ENCODE measurements at places on chromosomes 11 and 22.

GRCh38 chr11:119000906-119001305, 3.0 kb downstream of the CENATAC start:
- no peak for DNase-seq

GRCh38 chr22:47781427-47782111, 1019.1 kb downstream of the TBC1D22A start:
- DNase-seq: no peak

- no peak for DNase-seq
Observed at GRCh38 chr11:70078095-70078780, at the start of gene ANO1. Gene ANO1, plus strand, starts transcription at chr11:70078317. Its CDS starts 290 bp downstream, at chr11:70078607.

GRCh38 chr11:116510166-116510565, 262.6 kb downstream of the BUD13 start:
- no peak for DNase-seq

DNA sequence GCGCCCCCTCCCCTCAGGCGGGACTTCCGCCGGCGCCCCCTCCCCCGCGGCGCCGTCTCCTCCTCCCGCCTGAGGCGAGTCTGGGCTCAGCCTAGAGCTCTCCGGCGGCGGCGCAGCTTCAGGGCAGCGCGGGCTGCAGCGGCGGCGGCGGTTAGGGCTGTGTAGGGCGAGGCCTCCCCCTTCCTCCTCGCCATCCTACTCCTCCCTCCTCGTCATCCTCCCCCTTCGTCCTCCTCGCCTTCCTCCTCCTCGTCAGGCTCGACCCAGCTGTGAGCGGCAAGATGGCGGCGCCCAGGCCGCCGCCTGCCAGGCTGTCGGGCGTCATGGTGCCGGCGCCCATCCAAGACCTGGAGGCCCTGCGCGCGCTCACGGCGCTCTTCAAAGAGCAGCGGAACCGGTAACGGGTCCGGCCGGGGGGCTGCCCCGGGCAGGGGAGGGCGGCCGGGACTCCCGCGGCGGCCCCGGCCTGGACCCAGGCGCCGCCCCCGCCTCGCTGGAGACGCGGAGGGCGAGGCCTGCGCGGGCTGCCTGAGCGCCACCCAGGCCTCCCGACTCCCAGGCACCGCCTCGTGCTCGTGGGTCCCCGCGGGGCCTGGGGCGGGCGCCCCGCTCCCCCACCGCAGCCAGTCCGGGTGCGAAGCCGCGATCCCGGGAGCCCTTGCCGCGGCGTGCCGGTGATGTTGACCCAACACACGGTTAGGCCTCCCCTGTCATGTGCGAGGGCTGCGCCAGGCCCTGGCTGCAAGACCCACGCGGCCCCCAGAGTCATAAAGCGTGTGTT, at the start of gene ATXN10:
TSS of gene ATXN10 (plus strand) at position 52 of the 781 bp plus-strand sequence. CDS start at position 282, 230 bp downstream.
- DNase-seq: peak; percentile 57

- no peak for DNase-seq
Observed at GRCh38 chr22:35615156-35615555, 2.0 kb downstream of the MB start.

GRCh38 chr11:45692808-45693453, 27.5 kb upstream of the CHST1 start:
- DNase-seq: no peak

DNA sequence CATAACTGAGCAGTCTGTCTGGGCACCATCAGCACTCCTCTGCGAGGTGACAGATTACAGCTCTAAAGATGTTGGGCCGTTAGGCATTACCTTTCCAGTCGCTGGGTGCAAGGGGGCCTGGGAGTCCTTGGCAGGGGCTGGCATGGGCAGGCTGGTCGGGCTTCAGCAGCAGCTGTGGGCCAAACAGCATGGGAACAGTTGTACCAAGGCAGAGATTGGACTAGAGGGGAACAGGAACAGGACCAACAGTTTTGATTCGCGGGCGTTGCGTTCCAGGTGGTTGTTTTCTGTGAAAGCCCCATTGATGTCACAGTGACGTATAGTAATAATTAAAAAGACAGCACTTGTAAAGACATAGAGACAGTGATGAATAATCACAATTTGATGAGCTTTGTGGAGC, 25.8 kb upstream of the B3GAT1 start:
- DNase-seq: no peak

GRCh38 chr22:32100711-32101110, 57.6 kb downstream of the SLC5A1 start:
- DNase-seq: no peak

GRCh38 chr11:77217156-77217555, 84.3 kb downstream of the GDPD4 start:
- no peak for DNase-seq

- DNase-seq: no peak
Observed at GRCh38 chr22:45564349-45565030, 61.8 kb downstream of the FBLN1 start.

DNA sequence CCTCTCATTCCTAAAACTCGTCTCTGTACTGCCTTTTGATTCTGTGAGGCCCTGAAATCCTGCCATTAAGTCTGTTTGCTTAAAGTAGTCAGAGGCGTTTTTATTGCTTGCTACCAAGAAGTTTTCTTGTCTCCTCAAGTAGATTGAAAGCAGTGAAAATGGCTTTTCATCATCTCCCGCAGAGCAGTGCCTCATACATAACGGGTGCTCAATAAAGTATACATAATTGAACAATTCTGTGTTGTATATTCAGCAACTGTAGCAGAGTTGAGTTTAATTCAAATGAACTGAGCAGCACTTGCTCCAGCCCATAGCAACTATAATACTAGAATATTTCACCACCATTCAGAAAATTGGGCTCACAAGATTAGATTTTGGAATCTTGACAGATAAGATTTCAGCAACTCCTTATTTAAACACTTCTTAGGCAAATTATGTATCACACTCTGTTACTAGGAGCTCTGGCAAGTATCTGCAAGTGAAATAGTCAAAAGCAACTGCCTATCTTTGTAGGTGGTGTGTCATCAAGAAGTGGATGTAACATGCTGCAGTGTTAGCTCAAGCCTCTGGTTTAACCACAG, 20.0 kb downstream of the FIBIN start:
- no peak for DNase-seq

GRCh38 chr11:18455686-18456372, at the start of gene LDHAL6A:
Gene LDHAL6A, plus strand, starts transcription at chr11:18455856. Its CDS starts 825 bp downstream, at chr11:18456681.
- no peak for DNase-seq

DNA sequence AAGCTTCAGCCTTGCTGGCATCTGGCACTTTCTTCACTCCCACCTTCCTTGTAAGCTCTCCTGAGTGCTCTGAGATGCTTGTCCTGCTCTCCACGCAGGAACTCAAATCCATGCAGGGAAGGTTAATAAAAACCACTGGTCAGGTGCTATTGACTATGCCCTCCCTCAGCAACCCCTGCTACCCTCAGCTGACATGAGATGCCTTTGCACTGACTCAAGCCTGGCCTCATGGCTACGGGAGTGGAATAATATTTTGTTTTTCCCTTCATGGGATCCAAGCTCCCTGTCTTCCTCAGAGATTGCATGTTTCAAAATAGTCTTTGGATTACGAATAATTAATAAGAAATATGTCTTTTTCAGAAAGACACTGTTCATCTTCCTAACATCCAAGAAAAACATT, 31.7 kb upstream of the ABCC8 start:
- no peak for DNase-seq

- no peak for DNase-seq
Observed at GRCh38 chr11:74647404-74647803, 55.0 kb downstream of the POLD3 start.

- no peak for DNase-seq
Observed at GRCh38 chr22:47810505-47811500, 1048.4 kb downstream of the TBC1D22A start.

- DNase-seq: no peak
Observed at GRCh38 chr11:126339863-126340434, 15.5 kb upstream of the ST3GAL4 start.

DNA sequence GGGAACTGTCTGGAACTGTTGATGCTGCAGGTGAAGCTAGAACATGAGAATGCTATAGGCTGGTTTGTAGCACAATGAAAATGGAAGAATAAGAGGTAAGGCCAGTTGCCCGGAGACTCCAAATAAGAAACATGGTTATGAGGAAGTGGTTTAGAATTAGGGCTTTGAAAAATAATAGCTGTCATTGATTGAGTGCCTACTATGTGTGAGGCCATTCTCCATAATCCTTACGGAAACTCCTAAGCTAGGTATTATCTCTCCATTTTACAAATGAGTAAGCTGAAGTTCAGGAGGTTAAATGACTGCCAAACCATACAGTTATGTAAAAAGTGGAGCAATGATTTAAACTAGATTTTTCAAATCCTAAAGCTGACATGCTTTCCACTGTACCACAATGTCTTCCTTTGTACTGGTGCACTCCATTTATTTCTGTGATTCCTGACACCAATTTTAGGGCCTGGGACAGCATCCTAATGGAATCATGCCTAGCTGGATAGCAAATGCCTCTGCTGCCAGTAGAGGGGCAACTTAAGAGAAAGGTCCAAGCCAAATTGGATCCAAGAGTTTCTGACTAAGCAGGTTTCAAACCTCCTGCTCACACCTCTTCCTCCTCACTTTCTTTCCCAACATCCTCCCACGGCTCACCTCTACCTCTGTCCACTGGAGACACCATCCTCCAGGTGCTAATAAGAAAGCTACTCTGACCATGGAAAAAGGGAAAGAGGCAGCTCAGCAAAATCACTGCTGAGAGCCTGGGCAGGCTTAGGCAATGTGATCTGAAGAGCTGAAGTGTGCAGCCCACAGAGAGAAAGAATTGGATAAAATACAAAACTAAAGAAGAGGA, 46.9 kb upstream of the PICALM start:
- DNase-seq: no peak

- no peak for DNase-seq
Observed at GRCh38 chr11:47469361-47470179, 20.6 kb upstream of the RAPSN start.

DNA sequence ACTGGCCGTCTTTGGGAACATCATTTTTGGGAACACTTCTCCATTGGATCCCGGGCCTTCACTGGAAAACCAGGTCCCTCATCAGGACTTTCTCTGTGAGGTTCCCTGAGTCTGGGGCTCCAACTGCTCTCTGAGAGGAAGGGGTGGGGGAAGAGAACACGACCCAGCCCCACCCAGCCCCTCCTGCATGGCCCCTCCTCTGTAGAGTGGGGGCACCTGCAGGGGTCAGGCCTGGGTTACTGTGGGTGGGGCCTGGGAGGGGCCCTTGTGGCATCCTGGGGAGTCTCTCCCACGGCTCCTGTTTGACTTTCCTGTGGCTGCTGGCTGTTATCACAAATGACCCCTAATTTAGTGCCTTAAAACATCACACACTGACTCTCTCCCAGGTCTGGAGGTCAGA, 36.3 kb downstream of the IGLL5 start:
- DNase-seq: no peak

- no peak for DNase-seq
Observed at GRCh38 chr22:36425977-36426523, 38.3 kb upstream of the MYH9 start.

DNA sequence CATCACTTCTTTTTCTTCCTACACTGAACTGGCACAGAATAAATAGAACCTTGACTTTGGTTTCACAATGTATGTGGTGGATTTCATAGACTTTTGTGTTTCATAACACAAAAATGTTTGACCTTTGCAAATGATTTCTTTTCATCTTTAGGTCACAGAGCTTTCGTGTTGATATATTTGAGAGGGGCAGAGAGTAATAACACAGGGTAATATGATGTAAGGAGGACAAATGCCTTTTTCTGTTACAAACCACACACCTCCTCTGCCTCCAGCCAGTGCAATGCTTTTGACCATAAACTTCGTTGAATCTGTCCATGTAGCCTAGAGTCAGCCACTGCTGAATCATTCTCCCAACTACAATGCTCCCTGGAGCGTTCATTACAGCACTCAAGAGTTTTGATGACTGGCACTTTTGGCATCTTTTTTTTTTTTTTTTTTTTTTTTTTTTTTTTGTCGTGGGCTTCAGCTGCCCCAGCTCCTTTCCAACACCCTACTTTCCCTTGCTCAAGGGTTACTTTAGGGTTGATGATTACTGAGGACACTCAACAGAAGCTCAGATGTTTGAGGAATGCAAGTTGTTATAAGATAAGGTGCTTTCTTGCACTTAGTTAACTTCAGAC, 11.4 kb upstream of the CAT start:
- DNase-seq: no peak

DNA sequence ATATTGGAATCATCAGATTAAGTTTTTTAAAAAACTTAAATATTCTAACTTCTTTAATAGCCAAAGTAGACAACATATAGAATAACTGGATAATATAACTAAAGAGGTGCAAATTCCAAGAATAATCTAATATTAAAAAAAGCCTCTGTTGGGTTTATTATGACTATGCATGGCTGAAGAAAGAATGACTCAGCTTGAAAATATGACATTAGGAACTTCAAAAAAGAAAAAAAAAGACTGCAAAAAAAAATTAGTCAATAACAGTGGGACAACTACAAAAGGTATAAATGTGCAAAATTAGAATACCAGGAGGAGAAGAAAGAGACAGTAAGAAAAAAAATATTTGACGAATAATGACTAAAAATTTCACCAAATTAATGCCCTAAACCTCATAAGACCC, 1178.0 kb downstream of the JRKL start:
- no peak for DNase-seq

DNA sequence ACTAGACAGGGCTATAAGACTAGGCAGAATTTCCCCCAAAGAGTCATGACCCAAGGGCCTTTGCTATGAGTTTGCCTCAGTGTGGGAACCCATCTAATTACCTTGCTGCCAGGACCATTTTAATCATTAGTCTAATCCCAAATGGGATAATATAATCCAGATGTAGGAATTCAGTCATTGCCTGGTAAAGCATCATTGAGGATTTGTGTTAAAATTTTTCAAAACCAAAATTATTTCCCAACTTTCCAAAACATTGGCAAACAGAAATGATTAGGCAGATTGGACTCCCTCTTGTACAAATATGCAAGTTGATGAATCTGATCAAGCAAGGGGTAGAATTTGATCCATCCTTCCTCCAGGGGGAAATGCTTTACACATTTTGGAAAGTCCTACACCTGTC, 16.2 kb upstream of the MMP13 start:
- no peak for DNase-seq

All from activated CD4-positive, alpha-beta T cell treated with anti-CD3 and anti-CD28 coated beads for 24 hours (primary cell).